ENCODE measurements at places on chromosomes 5 and 9.

DNA sequence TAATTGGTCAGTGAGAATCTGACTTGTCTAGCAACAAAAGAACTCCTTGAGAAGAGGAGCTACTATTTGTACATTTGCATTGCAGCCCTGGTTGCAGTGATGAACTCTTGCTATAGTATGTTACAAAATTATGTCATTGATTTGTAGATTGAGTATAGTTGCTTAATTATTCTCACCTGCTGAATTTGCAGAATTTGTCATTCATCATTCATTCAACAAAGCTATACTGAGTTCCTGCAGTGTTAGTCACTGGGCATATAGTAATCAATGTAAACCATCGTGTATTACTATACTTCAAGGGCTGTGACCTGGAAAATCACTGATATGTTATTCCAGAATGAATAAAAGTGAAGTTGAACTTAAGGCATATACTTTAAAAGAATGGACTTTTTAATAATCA lies 50.1 kb downstream of the SLC1A3 start:
- no peak for DNase-seq

GRCh38 chr9:137588311-137588710 lies 2.0 kb downstream of the ZMYND19 start:
- no peak for DNase-seq

GRCh38 chr9:27633764-27634163 lies 60.5 kb upstream of the C9orf72 start:
- DNase-seq = no peak

DNA sequence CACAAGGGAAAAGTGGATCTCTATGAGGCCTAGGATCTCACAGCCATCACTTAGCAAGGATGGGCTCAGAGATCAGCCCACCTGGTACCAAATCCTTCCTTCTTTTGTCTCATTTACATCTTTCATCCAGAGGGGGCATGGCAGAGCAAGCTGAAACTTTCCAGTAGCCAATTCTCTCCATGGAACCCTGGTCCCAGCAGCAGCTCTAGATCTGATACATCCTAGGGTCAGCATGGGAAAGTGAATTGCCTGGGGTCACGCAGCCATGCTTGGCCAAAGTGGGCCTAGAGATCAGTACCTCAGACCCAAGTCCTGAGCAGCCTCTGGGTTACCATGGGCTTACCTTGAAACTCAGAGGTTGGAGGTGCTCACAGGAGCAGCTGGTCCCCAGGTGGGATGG lies 170.5 kb downstream of the GABBR2 start:
- DNase-seq = no peak

DNA sequence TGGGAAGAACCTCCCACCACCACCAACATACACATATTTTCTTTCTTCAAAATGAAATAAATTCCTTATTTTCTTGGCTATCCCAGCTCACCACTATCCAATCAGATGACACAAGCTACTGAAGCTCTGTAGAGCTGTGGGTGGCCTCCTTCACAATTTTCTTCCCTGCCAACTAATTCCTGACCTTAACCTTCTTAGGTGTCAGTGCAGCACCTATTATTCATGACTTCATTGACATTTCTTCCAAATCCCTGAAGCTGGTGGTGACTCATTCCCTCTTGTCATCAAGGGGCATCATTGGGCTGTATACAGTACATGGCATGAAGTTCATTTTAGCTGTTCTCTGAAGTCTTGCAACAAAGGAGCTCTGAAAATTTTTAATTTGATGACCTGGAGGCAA lies 42.0 kb upstream of the ADRA1B start:
- DNase-seq = no peak

DNA sequence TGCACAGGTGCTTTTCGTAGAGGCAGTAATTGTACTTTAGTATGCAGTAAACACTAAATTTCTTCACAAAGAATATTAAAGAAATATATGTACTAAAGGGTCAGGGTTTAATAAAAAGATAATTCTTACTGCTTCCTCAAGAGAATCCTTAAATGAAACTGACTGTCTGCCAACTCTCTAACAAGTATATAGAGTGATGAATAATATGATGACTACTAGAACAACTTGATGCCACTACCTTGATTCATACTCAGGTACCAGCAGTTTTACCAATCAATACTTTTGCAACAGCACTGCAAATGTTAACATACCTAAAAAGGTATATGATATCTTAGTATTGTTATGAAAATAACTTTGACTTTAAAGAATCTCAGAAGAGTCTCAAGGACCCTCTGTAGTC lies 3.8 kb downstream of the YIPF5 start:
- no peak for DNase-seq

GRCh38 chr5:18967637-18968036 lies 1020.4 kb downstream of the CDH18 start:
- no peak for DNase-seq

DNA sequence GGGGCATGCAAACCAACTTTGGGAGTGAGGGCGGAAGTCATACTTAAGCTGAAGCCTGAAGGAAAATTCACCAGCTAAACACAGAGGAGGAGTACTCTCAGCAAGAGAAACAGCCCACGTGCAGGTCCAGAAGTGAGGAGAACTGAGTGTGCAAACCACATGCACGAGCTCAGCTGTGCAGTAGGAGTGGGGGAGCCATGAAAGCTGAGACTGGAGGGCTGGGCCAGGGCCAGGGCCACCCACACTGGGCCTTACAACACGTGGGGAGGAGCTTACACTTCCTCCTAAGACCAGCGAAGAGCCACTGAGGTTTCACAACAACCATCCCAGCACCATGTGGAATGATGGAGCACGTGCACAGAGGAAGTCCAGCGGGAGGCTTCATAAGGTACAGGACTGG lies 9.3 kb upstream of the WWC1 start:
- DNase-seq = no peak

- DNase-seq = no peak
Observed at GRCh38 chr5:149345892-149346222, 558 bp downstream of the GRPEL2 start.

DNA sequence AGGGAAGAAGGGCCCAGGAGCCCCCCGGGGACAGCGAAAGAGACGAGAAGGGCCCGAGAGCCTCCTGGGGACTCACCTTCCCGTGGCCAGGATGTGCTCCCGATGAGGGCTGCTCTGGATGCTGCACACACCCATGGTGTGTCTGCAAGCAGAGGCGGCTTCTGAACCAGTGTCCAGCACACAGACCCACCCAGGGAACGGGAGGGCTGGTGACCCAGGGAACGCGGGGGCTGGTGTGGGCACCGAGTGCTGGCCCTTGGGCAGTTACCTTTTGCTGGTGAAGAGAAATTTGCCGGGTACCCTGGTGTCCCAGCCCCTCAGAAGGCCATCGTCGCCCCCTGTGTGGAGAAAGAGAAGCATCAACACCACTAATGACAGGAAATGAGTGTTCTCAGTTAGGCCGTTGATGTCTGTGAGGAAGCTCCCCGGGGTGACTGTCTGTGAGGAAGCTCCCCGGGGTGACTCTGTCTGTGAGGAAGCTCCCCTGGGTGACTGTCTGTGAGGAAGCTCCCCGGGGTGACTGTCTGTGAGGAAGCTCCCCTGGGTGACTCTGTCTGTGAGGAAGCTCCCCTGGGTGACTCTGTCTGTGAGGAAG lies 13.2 kb downstream of the MRPL41 start:
- DNase-seq = no peak

DNA sequence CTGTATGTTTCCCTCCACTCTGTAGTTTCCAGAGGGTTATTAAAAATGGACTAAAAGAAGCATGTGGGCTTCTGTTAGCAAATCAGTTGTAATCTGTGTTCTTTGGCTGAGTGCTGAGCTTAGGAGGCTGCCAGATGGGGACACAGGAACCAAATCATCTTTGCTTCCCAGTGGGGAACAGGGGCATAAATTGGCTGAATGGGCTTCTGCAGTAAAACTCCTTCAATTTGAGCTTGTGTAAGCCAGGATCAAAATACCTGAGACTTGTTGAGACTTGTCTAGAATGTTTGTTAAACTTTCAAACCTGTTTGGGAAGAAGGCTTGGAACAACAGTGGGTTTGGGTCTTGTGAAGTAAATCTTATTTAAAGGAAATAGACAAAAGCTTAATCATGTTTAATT lies 32.2 kb upstream of the TNFAIP8 start:
- DNase-seq = no peak

- DNase-seq = no peak
Observed at GRCh38 chr5:151097061-151097460, 16.2 kb upstream of the TNIP1 start.

GRCh38 chr9:116580853-116581252 lies 106.3 kb upstream of the TRIM32 start:
- DNase-seq = no peak

GRCh38 chr9:85258823-85259370 lies 482.9 kb downstream of the AGTPBP1 start:
- no peak for DNase-seq

DNA sequence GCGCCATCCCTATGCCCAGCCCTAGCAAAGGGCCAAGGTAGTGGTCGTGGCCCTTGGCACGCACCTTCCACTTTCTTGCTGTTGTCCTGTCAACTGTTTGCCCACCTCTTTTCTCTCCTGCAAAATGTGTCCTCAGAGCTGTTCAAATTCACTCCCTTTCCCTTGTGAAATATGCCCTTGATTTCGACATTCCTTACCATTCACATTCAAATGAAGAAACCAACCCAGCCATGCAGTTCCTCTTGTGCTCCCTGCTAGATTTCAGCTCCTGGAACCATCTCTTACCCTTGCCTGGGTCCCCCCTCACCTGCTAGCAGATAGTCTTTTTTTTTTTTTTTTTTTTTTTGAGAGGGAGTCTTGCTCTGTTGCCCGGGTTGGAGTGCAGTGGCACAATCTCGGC lies 19.6 kb upstream of the HRH2 start:
- DNase-seq = no peak

- peak; percentile 86 for DNase-seq
Observed at GRCh38 chr5:143405063-143405848, 1.8 kb upstream of the NR3C1 start.

DNA sequence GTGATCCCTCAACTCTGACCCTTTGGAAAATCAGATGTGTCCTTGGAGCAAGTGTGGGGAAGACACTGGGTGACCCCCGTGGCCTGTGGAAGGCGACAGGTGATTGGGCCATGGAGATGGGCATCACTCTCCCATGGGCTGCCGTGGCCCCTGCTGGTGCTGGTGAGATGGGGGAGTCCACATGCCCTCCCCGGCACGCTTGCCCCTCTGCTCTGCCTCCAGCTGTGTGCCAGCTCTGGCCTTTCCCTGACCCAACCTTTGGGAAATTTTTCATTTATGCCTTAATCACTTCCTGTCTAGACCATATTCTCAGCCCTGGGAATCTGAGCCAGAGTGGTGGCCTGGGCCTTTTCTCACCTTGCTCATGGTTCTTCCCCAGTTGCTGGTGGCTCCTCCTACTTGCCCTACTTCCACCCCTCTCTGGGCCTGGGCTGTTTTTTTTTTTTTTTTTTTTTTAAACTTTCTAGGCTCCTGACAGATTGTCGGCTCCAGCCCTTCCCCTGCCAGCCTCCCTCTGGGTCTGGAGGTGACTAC lies 56.6 kb downstream of the RGS3 start:
- peak; percentile 19 for DNase-seq

GRCh38 chr9:128768606-128769005 lies 3.1 kb downstream of the ZER1 start:
- DNase-seq = no peak

GRCh38 chr5:177035976-177036375 lies 13.5 kb downstream of the ZNF346 start:
- no peak for DNase-seq

DNA sequence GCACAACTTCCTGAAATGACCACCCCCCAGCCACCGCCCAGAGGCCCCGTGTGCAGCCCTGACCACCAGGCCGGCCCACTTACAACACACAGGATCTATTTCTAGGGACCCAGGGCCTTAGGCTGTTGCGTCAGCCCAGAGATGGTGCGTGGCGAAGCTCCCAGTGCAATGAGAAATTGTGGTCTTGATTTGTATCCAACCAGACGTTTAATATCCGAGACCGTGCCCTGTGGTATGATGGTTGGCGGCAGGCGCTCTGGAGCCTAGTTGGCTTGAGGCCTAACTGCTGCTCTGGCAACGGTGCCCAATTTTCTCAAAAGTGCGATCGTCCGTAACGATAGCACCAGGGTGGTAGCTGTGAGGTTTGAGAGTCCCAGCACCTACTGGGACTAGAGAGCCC lies 32.6 kb upstream of the SLC6A19 start:
- DNase-seq = no peak

DNA sequence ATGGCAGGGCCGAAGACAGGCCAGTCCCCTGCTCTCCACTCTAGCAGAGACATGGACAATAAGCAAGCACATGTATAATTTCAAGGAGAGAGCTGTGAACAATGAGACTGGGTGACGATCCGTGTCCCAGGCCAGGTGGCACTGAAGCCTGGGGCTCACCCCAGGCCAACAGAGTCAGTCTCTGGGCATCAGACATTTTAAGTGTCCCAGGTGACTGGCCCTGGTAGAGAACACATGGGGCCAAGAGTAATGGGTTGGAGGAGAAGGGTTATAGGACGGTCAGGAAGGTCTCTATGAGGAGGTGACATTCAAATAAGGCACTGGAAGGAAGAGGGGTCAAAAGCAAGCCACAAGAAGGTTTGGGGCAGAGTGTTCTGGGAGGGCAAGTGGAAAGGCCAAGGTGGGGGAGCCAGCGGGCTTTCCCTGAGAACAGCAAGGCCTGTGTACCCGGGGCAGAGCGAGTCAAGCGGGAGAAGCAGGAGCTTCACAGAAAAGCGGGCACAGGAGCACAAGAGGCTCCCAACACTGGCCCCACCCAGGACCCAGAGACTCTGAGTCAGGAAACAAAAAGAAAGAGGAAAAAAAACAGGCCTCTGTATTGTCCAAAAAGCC lies 1.1 kb upstream of the AKNA start:
- DNase-seq = no peak

- DNase-seq = peak; percentile 34
Observed at GRCh38 chr5:179608131-179608581, 15.3 kb downstream of the HNRNPH1 start.

DNA sequence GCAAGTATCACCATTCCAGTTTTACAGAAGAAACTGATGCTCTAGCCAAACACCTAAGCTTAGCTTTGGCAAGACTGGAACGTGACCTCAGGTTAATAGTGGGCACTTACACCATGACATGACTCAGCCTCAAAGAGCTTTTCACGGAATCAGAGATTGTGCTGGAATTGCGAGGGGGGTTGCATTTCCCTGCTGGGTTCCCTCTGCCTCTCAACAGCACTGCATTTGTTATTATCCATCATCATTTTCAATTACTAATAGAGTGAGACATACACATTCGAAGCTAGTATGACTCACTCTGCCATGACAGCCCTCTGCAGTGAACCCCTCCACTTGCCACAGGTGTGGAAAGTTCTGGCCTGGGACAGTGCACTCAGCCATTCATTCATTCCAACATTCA lies 8.0 kb downstream of the SPOCK1 start:
- DNase-seq = no peak

DNA sequence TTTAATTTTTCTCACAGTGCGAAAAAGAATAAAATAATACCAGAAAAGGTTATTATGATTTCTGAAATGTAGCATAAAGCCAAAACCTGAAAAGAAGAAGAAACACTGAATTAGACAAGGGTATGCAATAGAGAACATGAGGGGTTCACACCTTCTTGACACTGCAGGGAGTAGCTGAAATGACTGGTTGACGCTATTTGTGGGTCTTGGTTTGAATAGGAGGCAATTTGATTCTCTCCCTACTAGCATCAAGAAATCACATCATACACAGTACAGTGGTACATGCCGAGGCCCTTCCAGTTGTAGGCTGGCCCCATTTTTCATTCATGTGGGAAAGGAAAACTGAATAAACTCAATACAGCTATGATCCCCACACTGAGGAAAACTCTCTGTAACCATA lies 68.6 kb downstream of the NR3C1 start:
- no peak for DNase-seq

- DNase-seq = no peak
Observed at GRCh38 chr5:93078082-93079038, 502.7 kb downstream of the NR2F1-AS1 start.

- DNase-seq = no peak
Observed at GRCh38 chr5:169442913-169443784, 140.4 kb upstream of the SPDL1 start.
